Metanephros (tissue), 2 donors: ENCODE measurements at places on chromosomes 5 and 9. TPM values are rescaled to one million over a fixed set of nuclear protein-coding genes. Genes with fewer than 3 reads are reported as not detected.

Gene NME5
- total RNA-seq = 6.9 TPM

Gene DOK3
- total RNA-seq = 11.3 TPM

Gene BAAT
- 0.06 TPM for total RNA-seq

Gene SLC1A3
- 5.2 TPM for total RNA-seq

Gene CTNND2
- 1.1 TPM for total RNA-seq

Gene PCDHGB7
- 15.8 TPM for total RNA-seq

Gene BTNL8
- total RNA-seq = 0.47 TPM

Gene PCDHB14
- total RNA-seq = 8.6 TPM

Gene TMEFF1
- total RNA-seq = 9.9 TPM

Gene CATSPER3
- total RNA-seq = 0.58 TPM

Gene UNC5A
- 0.29 TPM for total RNA-seq

Gene ACOT12
- 1.3 TPM for total RNA-seq

Gene MAN1B1
- total RNA-seq = 54.5 TPM
